Urinary bladder (tissue), 4 donors: ENCODE measurements at places on chromosomes 3 and 15. TPM values are rescaled to one million over a fixed set of nuclear protein-coding genes. Genes with fewer than 3 reads are reported as not detected.

Gene CYP1A1
- total RNA-seq = 0.26 TPM

Gene RAB6B
- total RNA-seq = 3.4 TPM

Gene MEX3B
- 17.1 TPM for total RNA-seq

Gene ROBO2
- 38.1 TPM for total RNA-seq

Gene WWTR1
- 136 TPM for total RNA-seq

Gene GPR62
- not detected for total RNA-seq

Gene SHF
- total RNA-seq = 11.4 TPM

Gene IQCH
- total RNA-seq = 4.8 TPM

Gene TMEM43
- total RNA-seq = 84.1 TPM

Gene ZNF80
- total RNA-seq = not detected

DNA sequence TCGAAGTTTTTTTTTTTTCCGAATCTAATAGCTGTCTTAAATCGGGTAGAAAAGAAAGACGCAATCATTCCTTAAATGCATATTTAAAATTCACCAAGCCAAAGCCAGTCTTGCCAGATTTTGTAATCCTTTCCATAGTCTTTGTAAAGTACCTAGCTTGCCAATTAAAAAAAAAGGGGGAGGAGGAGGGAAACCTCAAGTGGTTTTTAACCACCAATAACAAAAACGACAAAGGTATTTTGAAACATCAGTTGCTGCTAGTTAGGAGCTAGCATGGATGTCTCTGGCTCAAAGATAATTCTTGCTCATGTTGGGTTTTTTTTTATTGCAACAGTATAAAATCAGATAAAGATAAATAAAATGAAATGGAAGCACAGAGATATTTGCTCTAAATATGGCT is 187.9 kb downstream of the MECOM start:
- no peak for DNase-seq

DNA sequence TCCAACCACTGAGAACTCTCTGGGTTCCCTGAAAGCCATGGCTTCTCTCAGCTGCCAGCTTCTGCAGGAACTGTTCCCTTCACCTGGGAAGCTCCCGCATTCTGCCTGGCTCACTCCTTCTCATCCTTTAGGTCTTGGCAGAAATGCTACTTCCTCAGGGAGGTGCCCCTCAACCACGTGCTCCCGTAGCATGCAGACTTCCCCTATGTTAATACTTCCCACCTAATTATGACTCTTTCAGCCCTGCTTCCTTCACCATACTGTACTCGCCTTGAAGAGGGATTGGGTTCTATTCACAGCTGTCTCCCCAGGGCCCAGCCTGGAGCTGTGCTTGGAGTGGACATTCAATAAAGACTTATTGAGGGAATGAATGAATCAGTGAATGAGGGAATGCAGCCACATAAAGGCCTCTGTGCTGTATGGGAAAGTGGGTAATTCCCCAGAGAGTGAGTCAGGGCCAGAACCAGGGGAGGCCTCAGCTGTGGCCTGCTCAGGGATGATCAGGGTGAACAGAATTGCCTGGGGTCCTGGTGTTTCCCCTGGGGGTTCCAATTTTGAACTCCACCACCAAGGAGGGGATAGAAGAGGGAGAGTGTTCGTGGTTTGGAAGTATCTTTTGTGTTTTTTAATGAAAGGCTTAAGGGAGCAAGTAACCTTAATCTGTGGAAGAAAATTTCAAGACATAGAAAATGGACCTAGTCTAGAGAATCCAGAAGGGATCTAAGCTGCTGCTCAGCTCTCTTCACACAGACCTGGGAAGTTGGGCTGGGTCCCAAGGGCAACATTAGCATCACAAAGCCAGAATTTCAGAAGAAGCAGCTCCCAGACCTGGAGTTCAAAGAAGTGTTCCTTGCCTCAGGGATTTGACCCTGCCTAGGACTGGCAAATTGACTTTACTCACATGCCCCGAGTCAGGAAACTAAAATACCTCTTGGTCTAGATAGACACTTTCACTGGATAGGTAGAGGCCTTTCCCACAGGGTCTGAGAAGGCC is 14.6 kb upstream of the FAM107A start:
- DNase-seq = no peak

DNA sequence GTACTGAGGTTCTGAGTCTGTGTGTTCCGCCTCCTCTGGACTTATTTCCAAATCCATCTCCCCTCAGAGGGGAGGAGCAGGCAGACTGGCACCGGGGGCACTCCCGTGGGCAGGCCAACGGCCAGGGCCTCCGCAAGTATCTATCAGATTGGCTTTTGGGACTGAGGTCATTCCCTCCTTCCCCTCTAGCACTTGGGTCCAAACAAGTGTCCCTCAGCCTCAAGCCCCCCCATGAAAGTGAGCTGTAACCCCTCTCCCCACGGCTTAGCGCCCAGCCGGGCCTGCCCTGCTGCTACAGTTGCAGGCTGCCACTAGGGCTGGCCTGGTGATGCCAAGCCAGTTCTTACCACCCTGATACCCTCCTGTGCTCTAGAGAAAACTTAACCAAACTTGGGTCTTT is 17.4 kb downstream of the ITGA11 start:
- DNase-seq = no peak

DNA sequence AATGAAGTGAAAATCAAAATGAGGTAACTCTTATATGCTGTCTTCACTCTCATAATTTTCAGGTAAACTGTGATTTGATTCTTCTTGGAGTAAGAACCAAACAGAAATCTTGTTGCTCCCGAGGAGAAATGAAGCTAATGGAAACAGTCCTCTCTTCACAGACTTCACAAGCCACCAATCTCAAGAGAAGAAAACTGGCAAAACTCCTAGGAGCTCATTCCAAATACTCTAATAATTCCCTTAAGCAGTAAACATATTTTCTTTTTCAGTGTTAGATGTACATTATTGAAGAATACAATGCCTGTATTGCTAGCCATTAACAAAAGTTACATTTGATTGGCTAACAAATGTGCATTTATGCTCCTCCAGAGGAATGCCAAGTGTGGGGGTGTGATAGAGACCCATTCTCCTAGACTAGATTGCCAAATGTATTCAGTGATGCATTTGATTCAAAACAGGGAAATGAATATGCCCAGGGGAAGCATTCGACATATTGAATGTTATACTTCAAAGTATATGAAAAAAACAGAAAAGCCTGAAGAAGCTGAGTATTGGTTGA is 11.8 kb upstream of the RIOX2 start:
- DNase-seq = no peak

GRCh38 chr3:152608696-152609594 is 226.0 kb upstream of the P2RY1 start:
- DNase-seq = no peak

DNA sequence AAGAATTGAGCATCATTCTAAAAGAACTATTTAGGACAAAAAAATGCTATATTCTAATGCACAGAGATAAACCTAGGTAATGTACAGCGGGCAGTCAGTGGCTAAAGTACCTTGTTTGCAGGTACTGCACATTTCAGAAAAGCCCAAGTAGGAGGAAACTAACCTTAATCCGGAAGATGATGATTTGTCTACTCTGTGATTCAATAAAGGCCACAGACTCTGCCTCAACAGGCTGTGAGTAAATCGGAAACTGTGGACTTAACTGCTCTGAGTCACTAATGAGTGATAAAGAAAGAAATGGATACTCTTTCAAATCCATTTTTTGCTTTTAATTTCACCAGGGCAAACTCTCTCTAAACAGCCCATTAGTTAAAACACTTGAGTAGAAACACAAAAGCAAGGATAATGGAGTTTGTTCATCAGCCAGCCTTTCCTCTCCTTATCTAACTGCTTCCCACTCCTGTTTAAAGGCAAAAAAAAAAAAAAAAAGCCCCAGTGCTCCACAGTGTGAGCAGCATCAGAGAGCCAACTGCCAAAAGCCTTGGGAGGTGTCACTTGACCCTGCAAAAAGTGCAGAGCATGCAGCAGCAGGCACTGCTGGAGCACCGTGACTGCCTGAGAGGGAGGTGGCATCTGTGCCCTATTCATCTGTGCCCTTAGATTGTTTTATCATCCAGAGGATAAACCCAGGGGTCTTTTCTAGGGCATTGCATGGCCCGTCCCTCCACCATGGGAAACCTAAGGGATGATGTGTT is 187.7 kb downstream of the SATB1 start:
- no peak for DNase-seq

- no peak for DNase-seq
Measured at GRCh38 chr15:57872281-57873030, 165.9 kb downstream of the POLR2M start.

DNA sequence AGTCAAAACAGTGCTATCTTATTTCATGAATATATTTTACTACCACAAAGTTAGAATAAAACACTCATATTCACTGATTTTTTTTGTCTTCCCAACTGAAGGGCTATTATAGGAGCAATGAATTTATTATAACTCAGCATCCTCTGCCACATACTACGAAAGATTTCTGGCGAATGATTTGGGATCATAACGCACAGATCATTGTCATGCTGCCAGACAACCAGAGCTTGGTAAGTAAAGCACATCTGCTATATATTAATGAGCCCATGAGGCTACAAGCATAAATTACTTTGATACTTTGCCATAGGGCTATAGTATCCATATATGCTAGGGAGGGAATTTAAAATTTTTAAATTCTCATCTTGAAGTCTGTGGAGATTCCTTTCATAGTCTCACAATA is 95.9 kb downstream of the FEZF2 start:
- no peak for DNase-seq

DNA sequence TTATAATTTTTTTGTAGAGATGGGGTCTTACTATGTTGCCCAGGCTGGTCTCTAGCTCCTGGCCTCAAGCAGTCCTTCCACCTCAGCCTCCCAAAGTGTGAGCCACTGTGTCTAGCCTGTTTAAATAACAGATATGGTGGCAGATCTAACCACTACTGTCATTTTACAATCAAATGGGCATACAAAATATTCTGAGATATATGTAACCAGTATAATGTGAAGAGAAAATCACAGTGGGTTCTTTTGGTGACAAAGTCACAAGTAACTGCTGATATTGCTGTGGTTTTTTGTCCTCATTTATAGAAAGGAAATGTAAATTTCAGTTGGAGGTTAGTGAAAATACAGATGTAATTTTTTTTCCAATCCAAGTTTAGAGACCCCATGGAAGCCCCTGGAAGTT is 58.6 kb upstream of the ARHGEF3 start:
- DNase-seq = no peak

DNA sequence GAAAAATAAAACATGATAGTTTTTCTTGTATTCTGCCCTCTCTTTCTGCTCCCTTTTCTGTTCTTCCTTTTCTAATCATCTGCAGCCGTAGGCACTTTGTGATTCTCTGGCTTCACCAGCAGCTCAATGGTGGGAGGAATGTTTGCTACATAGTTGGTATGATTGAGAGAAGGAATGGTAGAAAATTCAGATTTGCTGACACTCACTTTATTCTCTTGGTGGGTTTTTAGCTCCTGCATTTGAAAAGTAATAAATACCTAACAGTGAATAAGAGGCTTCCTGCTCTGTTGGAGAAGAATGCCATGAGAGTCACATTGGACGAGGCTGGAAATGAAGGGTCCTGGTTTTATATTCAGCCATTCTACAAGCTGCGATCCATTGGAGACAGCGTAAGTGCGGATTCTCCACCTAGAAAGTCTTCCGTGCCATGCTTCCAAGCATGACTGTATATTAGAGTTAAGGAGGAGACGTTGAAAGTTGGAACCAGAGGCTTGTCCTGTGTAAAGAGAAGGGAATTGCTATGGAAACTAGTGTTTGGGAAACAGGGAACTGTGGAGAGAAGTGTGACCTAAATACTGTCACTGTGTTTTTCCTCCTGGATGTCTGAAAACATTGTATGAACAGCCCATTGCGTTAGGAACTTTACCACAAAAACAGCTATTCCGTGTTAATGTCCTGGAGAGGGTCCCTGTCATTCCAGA is 148.9 kb downstream of the ITPR1 start:
- no peak for DNase-seq

GRCh38 chr3:9864200-9864927 is 15.7 kb downstream of the CIDEC start:
- peak; percentile 69 for DNase-seq

GRCh38 chr3:40265181-40265580 is 44.3 kb upstream of the EIF1B start:
- no peak for DNase-seq

GRCh38 chr15:61115241-61115640 is 113.9 kb downstream of the RORA start:
- no peak for DNase-seq

GRCh38 chr15:35485411-35485810 is 60.6 kb downstream of the DPH6 start:
- no peak for DNase-seq

- no peak for DNase-seq
Measured at GRCh38 chr3:142992323-142992722, 9.0 kb upstream of the U2SURP start.

GRCh38 chr3:112446343-112446742 is 52.9 kb downstream of the BTLA start:
- no peak for DNase-seq

DNA sequence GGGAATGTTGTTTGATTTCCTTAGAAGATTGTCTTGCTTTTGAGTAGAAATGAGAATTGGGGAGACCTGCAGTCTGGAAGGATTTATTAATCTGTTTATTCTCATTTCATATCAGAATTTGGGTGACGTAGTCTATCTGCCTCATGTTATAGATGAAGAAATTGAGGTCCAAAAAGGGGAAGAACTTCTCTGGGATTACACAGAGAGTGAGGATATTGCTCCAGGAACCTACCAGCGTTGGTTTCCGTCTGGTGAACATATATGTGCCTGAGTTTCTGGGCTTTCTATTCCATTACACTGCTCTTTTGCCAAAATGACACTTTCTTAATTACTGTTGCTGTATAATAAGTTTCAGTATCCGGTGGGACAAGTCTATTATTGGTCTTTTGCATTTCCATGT is 51.8 kb downstream of the CTDSPL start:
- DNase-seq = no peak

- no peak for DNase-seq
Measured at GRCh38 chr3:159619341-159619885, 369.2 kb upstream of the IL12A start.

DNA sequence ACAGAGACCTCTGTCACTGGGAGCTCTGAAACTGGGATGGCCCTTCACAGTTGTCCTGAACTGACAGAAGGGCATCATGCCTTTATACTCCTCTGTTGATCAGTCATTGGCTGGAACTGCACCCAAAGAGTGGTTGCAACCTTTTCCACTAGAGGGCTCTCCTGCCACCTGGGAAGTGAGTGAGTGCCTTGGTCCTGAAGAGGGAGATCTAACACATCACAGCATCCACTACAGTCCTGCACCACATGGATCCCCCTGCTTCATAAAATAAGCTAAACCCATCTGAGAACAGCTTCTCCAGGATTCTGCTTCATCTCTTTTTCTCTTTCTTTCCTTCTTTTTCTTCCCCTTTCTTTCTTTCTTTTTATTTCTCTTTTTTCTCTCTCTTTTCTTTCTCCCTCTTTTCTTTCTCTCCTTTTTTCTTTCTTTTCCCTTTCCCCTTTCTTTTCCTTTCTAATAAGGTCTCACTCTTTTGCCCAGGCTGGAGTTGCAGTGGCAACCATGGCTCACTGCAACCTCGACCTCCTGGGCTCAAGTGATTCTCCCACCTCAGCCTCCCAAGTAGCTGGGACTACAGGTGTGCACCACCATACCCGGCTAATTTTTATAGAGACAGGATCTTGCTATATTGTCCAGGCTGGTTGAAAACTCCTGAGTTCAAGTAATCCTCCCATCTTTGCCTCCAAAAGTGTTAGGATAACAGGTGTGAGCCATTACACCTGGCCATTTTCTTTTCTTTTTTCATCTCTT is 42.8 kb upstream of the RAF1 start:
- DNase-seq = no peak
